Lower lobe of right lung (tissue), 2 donors: ENCODE measurements at places on chromosomes 16 and 17.

DNA sequence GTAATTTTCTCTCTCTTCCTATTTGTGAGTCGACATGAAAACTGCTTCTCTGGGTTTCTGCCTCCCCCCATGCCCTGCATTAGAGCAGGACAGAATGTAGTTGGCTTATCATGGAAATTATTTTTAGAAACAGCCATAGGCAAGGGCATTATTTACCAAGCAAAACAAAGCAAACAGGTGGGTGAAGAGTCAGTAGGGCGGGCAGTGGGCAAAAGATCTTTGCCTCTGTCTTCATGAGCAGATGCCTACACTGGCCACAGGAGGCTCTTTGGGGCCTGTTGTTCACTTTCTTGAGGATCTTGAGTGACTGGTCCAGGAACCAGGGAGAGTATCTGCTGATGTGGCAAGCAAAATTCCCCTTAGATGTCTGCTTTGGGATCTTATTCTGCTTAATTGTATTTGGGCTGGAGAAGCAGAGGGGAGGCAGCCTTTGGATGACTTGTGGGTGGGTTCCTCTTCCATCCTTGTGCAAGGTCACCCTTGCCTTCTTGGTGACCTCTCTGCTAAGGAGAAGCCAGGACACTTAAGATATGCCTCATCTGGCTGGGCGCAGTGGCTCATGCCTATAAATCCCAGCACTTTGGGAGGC is 42.5 kb upstream of the CLEC19A start:
- no peak for DNase-seq

DNA sequence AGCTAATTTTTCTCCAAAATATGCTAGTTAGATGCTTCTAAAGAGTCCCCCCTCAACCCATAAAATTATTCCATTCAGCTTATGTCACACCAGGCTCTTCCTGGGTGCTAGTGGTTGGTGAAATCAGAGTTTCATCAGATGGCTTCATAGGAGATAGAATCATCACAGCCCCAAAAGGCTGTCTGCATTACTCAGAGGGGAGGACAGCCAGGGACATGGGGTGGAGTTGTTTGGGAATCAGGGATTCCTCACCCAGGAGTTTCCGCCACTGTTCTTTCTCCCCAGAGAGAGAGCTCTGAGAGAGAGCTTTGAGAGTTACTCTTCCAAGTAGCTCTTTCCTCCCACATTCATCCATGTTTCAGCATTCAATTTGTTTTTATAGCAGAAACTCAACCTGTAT is 288 bp upstream of the KRT34 start:
- DNase-seq, result no peak

DNA sequence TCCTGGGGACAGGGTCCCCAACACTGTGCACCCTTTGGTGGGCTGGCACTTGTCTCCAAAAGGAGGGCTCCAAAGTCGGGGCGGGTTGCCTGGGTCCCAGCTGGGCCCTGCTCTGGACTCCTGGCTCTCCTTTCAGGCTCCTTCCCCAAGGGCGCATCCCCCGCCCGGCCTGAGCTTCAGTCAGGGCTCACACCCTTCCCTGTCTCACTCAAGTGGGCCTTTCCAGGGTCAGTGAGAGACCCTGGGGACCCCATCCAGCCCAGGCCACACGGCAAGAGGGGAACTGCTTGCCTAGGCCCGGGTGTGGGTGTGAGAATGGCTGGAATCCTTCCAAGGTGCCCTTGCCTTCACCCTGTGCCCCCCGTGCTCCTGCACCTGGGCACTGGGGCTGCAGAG is 41.8 kb upstream of the SLC38A10 start:
- no peak for DNase-seq

DNA sequence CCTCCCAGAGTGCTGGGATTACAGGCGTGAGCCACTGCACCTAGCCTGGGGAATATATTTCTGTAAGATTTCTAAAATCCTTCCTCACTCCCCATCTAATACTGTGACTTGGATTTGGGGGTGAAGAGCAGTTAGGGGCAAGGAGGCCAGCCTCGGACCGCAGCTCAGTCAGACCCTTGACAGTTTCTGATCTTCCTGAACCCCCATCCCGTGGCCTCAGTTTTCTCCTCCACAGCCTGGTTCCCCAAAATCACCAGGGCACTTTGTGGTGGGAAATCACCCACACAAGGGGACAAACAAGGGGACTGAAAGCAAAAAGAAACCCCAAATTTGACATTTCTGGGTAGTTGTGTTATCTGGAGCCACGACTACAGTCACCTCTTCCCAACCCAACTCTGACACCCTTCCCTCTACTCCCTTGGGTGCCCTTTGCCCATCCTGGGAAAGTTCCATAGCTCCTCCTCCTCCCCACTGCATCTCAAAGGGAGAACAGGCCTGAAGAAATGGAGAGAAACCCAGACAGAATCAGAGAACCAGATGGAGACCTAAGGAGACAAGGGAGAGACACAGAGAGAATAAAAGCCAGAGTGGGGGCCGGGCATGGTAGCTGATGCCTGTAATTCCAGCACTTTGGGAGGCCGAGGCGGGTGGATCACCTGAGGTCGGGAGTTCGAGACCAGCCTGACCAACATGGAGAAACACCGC is 2.8 kb upstream of the STAT5A start:
- no peak for DNase-seq

GRCh38 chr16:75733305-75734211 is 7.3 kb upstream of the CPHXL start:
- DNase-seq, result no peak

- DNase-seq, result no peak
These were observed 209.6 kb upstream of the NLRP1 start for GRCh38 chr17:5793899-5794298.

DNA sequence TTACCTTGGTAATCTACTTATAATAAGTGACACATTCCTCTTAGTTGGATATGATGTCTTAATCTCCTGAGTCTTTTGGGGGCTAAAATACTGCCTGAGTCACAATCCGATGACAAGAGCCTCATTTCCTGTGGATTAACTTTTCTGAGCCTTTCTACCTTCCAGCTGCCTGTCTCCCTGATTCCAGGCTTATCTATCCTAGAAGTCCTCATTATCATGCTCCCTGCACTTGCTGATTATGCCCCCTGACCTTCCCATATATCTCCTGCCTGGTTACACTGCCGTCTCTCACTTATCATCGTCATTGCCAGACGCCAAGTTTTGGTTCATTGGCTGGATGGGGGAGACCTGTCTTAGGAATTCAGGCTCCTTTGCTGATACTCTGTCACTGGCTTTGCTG is 727.4 kb upstream of the CA10 start:
- DNase-seq, result no peak
